ENCODE measurements at places on chromosomes 12 and 14. TPM values are rescaled to one million over a fixed set of nuclear protein-coding genes. Genes with fewer than 3 reads are reported as not detected.
A peak's percentile ranks its signal among the peaks of the same experiment; 100 is the strongest.

DNA sequence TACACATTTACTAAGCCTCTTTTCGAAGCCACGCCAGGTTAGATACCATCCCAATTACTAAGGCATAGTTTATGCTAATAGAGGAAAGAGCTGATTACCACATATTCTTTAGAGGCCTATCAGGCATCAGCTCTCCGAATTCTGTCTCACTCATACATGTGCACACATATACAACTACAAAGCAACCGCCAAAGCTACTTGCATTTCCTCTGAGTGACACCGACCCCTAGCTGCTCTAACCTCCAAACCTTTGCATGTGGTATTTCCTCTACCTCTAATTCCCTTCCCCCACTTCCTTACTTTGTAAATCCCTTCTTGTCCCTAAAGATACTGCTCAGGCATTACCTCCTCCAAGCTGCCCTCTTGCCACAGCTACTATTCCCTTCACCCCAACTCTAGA, 107.2 kb downstream of the DUSP6 start:
- no peak for DNase-seq

The LRRC43 gene
- total RNA-seq: not detected

GRCh38 chr12:42744539-42745182, 155.1 kb upstream of the PRICKLE1 start:
- DNase-seq: peak; percentile 79

- DNase-seq: no peak
Measured at GRCh38 chr14:104378698-104379113, 200.9 kb upstream of the C14orf180 start.

All from myocyte (in vitro differentiated cells).